ENCODE measurements at places on chromosomes 12 and 14. TPM values are rescaled to one million over a fixed set of nuclear protein-coding genes. Genes with fewer than 3 reads are reported as not detected.

- no peak for DNase-seq
These were observed 137.3 kb downstream of the C12orf75 start for GRCh38 chr12:105467710-105468366.

LRTM2 gene
- not detected for total RNA-seq

RTL1 gene
- not detected for total RNA-seq

RNASE9 gene
- not detected for total RNA-seq

TM9SF1 gene
- 26.6 TPM for total RNA-seq

DNA sequence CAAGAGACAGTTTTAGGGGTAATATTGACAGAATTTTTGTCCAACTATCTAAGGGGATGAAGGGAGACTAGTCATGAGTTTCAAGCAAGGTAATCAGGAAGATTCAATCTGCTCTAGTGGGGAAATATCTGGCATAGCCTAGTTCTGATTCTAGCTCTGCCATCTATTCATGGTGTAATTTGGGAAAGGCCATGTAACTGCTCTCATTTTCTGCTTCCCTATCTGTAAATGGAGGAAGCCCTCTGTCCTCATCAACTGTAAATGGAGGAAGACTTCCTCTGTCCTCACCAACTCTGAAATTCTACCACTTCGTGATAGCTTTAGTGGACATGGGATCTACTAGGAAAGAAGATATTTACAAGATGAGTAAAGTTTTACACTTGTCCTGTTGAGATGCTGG is 37.9 kb downstream of the BHLHE41 start:
- no peak for DNase-seq

DNA sequence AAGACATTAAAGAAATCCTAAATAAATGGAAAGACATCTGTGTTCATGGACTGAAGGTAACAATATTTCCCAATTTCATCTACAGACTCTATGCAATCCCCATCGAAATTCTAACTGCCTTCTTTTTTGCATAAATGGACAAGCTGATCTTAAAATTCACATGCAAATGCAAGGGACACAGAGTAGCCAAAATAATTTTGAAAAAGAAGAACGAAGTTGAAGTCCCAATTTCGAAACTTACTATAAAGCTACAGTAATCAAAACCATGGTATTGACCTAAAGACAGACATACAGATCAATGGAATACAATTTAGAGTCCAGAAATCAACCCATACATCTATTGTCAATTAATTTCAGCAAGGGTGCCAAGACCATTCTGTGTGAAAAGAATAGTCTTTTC is 16.4 kb upstream of the CD27 start:
- no peak for DNase-seq

GALNT6 gene
- total RNA-seq, result 18.1 TPM

DNA sequence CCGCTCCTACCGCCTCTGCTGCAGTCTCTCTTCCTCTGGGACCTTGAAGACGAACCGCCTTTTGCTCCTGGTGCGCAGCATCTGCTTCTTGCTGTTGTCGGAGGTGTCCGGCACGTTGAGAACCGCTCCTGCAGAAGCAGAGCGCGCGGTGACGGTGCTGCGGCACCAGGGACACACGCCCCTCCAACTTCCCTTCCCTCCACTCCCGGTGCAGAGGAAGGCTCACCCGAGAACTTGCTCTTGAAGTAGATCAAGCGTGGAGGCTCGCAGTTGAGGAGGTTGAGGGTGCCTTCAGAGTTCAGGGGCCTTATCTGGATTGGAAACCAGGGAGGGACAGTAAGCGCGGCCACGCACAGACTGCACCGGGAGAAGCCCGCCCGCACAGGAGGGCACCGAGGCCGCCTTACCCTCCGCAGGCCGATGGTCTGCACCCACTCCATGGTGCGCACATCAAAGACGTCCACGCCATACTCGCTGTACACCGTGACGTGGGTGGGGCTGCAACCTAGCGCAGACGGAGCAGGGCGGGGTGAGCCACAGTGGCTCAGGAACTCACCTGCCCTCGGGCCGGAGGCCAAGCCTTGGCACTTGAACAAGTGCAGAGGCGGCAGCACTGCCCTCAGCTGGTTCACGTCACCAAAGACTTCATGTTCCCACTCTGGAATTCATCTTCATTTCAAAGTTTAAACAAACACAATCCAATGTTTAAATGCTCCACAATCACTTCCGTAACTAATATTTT is 17.5 kb downstream of the AMN start:
- no peak for DNase-seq

DNA sequence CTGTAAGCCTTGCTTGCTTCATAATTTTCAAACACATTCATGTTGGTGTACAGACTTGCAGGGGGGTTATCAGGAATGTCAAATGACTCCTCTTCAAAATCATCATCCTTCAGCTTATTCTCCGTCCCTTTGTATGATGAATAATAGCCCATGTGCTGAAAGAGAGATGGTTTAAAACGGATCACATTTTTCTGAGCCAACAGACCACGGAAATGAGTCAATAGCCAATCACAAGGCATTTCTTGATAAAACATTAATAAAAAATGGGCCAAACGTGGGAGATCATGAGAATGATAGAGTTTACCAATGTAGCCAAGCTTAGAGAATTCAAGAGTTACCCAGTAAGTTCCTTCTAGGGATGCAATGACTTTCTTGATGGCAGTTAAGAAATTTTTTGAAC is 105.5 kb downstream of the NTS start:
- no peak for DNase-seq

- peak; percentile 39 for DNase-seq
These were observed 9.8 kb downstream of the NTF3 start for GRCh38 chr12:5441497-5442236.

SLC6A13 gene
- not detected for total RNA-seq

DNA sequence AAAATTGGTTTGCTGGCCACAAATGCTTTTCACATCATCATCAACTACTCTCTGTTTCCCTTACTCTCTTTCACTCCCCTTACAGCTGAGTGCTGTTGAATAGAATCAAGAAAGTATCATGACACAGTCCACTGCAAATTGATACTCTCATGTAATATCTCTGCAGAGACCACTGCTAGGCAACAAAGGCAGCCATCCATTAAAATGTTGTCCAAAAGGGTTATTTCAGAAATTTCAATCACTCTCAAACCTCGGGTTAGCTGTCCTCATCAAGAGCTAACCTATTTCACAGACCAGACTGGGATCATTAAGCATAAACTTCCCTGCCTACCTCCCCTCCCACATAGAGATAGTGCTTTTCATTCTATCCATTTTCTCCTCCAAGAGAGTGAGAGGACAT is 186.7 kb downstream of the PLCZ1 start:
- DNase-seq, result no peak

GRCh38 chr12:87315-87714 is 20.7 kb downstream of the IQSEC3 start:
- DNase-seq, result no peak

GRCh38 chr12:41264281-41264680 is 76.2 kb downstream of the PDZRN4 start:
- DNase-seq, result no peak

- no peak for DNase-seq
These were observed 38.8 kb upstream of the TMCC3 start for GRCh38 chr12:94689002-94689645.

DNA sequence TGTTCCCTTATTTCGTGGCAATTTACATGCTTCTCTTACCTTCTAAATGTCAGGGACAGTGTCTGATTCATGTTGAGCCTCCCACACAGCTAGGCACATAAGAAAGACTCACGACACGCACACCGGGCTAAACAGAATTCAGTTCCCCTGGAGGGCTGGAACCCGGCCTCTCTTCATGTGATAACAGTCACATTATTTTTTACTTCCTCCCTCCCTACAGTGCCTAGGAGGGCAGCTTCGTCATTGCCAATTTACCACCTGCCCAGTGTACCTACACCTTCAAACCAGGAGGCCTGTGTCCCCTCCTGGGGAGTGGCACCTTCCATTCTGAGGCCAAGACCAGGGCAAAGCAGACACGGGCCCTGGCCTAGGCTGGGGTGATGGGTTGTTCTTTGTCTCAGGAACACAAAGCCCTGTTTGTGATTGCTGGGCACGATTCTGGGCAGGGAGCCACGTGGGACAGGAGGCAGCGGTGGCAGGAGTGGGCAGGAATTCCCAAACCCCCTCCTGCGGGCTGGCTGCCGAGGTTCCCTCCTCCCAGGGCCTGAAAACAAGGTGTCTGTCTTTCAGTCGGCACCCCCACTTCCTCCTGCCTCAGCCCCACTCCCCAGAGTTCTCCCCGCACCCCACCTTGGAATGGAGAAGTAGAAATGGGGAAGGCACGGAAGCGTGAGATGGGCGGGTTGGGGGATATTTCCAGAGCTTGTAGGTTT is 6.8 kb upstream of the RASAL1 start:
- DNase-seq, result peak; percentile 76

EFS gene
- total RNA-seq, result not detected

- DNase-seq, result no peak
These were observed 93.9 kb upstream of the RASSF8 start for GRCh38 chr12:25864306-25865276.

- DNase-seq, result no peak
These were observed 55.3 kb downstream of the IPO8 start for GRCh38 chr12:30640392-30640791.

ATF7IP gene
- 34.2 TPM for total RNA-seq

- peak; percentile 79 for DNase-seq
These were observed 10.3 kb upstream of the TRHDE start for GRCh38 chr12:72261885-72262284.

DNA sequence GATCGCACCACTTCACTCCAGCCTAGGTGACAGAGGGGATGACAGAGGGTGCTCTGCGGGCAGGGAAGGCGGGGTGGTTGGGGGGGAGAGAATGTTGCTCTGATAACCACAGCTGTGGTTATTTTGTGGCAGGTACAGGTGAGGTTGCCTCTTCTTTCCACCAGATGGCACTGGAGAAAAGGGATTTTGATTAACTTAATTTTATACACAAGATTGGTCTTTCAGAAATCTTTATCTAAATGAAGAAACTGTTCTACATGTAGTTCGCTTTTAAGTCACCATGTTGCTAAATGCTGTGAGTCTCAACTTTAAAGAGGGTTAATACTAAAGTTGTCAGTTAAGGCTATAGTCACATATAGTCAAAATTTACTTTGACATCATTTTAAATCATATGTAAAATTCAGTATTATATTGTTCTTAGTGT is 25.7 kb downstream of the FGF23 start:
- peak; percentile 9 for DNase-seq

IKZF4 gene
- total RNA-seq, result 4.4 TPM

DNA sequence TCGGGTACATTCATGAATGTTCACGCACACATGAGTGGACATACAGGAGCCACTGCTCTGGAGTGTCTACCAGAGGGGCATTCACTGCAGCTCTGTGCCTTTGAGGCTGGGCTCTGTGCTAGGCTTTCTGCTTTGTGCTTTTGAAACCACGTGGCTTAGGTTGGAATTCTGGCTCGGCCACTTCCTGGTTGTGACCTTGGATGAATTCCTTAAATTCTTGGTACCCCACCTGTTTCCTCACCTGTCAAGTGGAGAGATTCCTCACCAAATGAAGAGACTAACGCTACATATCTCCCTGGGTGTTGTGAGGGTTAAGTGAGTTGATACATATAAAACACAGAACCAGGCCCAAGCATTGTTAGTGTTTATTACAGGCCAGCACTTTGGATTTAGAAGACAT is 842.8 kb downstream of the VRK1 start:
- DNase-seq, result no peak

DNA sequence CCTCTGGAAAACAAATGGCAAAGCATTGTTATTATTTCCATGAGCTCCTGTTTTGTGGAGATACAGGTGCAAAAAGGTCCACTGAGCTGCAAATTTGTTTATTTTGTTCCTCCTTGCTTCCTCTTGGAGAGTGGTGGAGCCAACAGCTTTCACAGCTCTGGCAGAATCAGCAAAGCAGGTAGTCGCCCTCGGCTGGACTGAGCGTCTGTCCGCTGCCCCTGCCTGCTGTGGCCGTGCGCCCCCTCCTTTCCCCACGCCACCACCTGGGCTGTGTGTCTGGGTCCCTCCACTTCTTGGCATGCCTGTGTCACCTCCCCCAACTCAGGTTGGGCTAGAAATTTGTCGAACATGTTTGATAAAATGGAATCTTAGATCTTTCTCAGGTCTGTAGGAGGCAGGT is 188.2 kb downstream of the TSPAN9 start:
- no peak for DNase-seq

- peak; percentile 37 for DNase-seq
These were observed 10.0 kb downstream of the HIP1R start for GRCh38 chr12:122845041-122845864.

DNA sequence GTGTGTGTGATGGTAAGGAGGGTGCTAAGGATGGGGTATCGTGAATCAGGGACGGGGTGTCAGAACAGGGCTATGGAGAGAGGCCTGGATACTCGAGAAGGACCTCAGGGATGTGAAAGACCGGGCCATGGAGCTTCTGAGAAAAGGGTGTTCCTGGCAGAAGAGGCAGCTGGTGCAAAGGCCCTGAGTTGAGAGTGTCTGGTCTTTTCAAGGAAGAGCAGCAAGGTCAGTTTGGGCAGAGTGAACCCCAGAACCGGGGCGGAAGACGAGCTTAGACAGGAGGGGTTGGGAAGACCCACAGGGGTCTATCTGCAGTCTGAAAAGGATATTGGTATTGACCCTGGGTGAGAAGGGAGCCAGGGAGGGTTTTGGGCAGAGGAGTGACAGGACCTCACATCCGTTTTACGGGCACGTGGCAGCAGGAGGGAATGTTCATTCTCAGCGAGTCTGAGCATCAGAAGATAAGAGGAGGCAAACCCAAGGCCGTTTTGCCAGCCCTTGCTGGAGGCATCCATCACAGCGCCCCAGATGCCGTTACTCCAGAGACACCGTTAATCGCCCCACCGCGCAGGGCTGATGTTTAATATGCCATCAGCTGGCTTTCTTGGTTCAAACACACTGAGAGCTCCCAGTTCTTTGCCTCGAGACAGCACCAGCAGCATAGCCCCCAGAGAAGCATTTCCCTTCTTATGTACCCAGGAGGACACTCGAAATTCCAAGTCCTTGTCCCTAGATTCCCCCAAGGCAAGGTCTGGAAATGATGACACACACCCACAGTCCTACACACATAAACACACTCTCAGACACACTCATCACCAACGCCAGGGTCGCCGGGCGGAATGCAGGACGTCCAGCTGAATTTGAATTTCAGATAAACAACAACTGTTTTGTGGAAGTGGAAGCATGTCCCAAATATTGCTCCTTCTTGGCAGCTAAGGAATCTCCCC is 41.4 kb upstream of the EML1 start:
- DNase-seq, result no peak

CIROP gene
- total RNA-seq, result not detected

DNA sequence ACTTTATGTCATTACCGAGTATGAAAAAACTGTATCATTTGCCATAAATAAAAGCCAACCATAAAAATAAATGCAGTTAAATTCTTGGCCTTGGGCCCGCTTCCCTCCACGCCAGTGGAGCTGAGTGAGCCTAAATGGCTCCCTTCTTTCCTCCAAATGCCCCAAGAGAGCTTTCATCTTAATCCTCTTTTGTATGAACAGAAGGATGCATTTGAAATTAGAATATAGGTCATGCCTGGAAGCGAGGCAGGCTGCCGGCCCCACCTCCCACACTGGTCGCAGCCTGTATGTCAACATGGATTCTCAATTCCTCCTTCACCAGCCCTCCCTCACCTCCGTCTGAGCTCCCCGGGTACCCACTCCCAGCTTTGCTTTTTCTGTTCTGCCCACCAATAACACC is 245.7 kb downstream of the SLC15A4 start:
- DNase-seq, result no peak

- DNase-seq, result no peak
These were observed 111.9 kb upstream of the C14orf180 start for GRCh38 chr14:104467641-104468040.

- no peak for DNase-seq
These were observed 6.4 kb downstream of the CDC42BPB start for GRCh38 chr14:103050935-103051334.

NYNRIN gene
- 19.7 TPM for total RNA-seq

GMPR2 gene
- 116 TPM for total RNA-seq

NPFF gene
- total RNA-seq, result not detected

GRCh38 chr14:55963295-55963694 is 154.9 kb upstream of the PELI2 start:
- no peak for DNase-seq

PRH2 gene
- not detected for total RNA-seq

TMTC3 gene
- 20.1 TPM for total RNA-seq

All from G401 (cell line).